ENCODE measurements at places on chromosomes 5 and 9.

DNA sequence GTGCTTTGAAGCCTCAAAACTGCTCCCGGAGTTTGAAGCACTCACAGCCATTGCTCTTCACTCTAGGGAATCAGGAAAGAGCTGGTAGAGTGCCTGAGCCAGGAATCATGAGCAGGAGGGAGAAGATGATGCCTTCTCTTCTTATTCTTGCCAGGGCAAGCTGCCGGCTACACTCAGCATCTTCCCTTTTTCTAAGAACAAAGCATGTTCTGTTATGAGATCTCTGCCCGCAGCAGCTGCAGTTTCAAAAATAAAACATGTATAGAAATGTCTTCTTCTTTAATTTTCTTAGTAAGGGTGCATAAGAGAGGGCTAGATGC lies 57.9 kb upstream of the RICTOR start:
- no peak for DNase-seq
- H3K4me1 ChIP-seq: no peaks in the 10 kb centered on the region
- no peaks in the 10 kb centered on the region for H3K27me3 ChIP-seq
- peaks cover 88% of the 10 kb centered on the region for H3K36me3 ChIP-seq

GRCh38 chr5:6728011-6728794 lies 15.0 kb downstream of the TENT4A start:
- H3K27ac ChIP-seq: no peak overlapping the region
- peaks cover 23% of the 10 kb centered on the region for H3K4me1 ChIP-seq
- H3K36me3 ChIP-seq: peaks cover 8% of the 10 kb centered on the region
- no peaks in the 10 kb centered on the region for H3K27me3 ChIP-seq
- no peak overlapping the region for H3K4me3 ChIP-seq
- DNase-seq: no peak

DNA sequence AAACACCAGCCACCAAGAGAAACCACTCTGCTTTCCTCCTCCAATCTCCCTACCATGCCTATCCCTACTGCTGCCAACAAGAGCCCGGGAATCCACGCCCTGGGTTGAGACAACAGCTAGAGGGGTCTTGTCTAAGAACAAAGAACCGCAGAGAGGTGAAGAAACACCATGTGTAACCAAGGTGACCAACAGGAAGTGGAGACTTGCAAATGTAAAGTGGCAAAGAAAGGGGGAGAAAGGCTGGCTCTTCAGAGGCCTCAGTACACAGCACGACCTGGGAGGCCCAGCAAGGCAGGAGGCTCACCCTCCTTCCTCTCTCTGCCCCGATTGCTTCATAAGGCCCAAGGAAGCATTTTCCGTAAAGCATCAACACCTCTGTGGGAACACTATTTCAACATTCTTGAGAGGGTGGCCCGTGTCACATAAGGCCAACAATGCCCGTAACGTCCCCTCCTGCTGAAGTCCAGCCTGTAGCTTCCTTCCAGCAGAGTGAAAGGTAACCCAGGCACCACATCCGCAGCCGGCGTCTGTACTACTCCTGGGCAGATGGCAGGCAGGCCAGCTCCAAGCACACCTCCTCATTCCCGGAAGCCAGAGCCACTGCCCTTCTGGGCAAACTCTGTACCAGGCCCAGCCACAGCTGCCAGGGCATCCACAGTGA lies 18.3 kb downstream of the CCNJL start:
- H3K4me3 ChIP-seq: no peak overlapping the region
- DNase-seq: no peak
- H3K27ac ChIP-seq: no peak overlapping the region
- H3K27me3 ChIP-seq: no peaks in the 10 kb centered on the region
- H3K4me1 ChIP-seq: no peaks in the 10 kb centered on the region
- H3K36me3 ChIP-seq: no peaks in the 10 kb centered on the region

DNA sequence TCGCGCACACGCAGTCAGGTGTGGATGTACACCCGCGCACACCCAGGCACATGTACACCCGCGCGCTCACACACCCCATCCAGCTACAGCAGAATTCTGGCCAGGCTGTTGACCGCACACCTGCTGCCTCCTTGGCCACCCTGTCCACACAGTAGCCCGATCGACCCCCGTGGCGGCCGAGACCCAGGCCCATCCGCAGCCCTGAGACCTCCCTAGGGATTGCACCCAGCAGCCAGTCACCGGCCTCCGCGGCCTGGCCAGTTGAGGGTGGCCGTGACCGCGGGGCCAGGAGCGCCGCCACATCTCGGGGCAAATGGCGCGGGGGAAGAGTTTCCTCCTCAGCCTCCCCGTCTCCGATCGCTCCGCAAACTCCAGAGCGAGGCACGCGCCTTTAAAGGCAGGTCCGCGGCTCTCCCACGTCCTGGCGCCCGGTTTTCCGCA lies 774 bp upstream of the ADAMTS16 start:
- H3K4me3 ChIP-seq: no peak overlapping the region
- peaks cover 18% of the 10 kb centered on the region for H3K27me3 ChIP-seq
- no peak for DNase-seq
- no peaks in the 10 kb centered on the region for H3K36me3 ChIP-seq

DNA sequence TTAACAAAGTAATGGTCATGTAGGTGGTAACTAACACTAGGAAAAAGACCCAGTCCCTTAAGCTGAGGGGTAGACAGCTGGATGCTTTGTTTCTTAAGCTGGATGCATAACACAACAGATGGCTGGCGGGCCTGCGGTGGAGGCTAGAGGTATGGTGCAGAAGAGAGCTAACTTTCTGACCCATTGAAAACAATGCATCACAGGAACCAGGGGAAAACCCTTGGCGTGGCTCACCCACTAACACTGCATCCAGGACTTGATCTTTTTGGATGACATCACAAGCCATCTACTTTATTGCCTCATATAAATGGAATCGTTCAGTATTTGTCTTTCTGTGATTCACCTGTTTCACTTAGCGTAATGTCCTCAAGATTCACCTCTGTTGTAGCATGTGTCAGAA lies 138.7 kb downstream of the AUH start:
- no peak overlapping the region for H3K27ac ChIP-seq
- H3K36me3 ChIP-seq: no peaks in the 10 kb centered on the region
- DNase-seq: no peak
- H3K4me3 ChIP-seq: no peak overlapping the region
- no peaks in the 10 kb centered on the region for H3K27me3 ChIP-seq

DNA sequence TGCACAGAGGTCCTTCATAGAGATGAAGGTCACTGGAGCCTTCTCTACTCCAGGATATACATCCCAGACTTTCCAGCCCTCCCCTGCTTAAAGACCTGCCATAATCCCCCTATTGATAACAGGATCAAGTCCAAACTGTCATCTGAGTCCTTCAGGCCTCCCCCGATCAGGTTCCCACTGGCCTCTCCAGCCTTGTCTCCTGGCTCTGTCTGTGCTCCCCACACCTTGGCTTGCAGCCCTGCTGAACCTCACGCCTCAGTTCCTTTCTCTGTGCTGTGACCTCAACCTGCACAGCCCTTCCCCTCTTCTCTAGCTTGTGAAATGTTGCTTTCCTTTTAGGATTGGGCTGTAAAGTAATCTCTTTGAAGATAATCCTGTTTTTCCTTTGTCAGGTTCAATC lies 2.5 kb upstream of the HRH2 start:
- no peak for DNase-seq
- H3K27me3 ChIP-seq: no peaks in the 10 kb centered on the region
- H3K4me3 ChIP-seq: no peak overlapping the region
- peaks cover 69% of the 10 kb centered on the region for H3K4me1 ChIP-seq
- no peaks in the 10 kb centered on the region for H3K36me3 ChIP-seq
- H3K27ac ChIP-seq: no peak overlapping the region

GRCh38 chr5:87138091-87138805 lies 129.4 kb upstream of the RASA1 start:
- H3K4me3 ChIP-seq: no peak overlapping the region
- no peaks in the 10 kb centered on the region for H3K27me3 ChIP-seq
- H3K4me1 ChIP-seq: no peaks in the 10 kb centered on the region
- no peaks in the 10 kb centered on the region for H3K36me3 ChIP-seq

DNA sequence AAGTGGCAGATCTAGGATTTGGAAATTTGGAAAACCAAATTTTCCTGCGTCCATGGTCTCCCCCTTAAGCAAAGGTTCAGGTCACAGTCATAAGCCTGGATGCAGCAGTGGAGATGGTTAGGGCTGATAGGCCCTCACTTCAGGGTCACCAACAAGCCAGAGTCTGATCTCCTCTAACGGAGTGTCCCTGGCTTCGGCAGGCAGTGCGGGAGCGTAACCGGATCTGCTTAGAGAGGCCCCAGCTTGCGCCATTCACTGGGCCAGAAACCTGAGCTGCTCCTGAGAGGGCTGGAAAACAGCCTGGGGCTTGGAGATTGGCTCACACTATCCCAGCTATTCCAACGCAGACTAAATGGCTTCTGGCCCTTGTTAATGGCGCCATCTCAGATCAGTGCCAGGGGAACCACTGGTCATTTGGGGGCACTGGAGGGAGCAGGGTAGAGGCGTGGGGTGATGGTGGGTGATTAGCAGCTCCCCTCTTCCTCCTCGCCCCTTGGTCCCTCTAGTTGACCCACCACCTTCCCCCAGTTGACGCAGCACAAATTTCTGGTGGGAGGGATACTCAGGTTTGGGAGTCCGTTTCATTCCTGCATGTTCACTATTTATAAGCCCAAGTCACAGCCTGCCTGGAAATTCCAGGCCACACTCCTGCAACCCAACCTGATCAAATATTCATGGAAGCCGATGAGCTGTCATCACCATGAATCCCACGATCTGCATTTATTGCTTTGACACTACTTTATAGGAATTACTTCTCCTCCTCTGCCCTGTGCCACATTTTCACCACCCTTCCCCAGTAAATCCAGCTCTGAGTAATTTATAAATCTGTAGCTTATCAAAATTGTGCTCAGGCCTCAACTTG lies 134.6 kb upstream of the CPEB4 start:
- no peaks in the 10 kb centered on the region for H3K27me3 ChIP-seq
- no peaks in the 10 kb centered on the region for H3K36me3 ChIP-seq
- DNase-seq: no peak
- H3K4me1 ChIP-seq: no peaks in the 10 kb centered on the region
- no peak overlapping the region for H3K27ac ChIP-seq
- no peak overlapping the region for H3K4me3 ChIP-seq

DNA sequence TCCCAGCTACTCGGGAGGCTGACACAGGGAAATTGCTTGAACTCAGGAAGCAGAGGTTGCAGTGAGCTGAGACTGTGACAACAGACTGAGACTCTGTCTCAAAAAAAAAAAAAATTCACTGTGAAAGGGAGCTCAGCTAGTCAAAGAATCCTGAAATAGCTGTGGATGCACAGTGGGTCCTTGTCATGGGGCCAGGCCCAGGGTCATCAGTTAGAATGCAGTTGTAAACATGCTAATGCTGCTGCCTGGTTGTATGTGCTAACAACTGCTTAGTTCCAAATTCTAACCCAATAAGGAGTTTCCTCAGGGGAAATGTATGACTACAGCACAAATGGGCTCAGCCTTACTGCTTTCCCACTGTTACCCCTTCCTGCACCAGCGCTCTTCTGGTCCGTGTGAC lies 84.0 kb downstream of the PALM2AKAP2 start:
- no peak for DNase-seq
- H3K4me3 ChIP-seq: no peak overlapping the region
- H3K27ac ChIP-seq: no peak overlapping the region
- H3K36me3 ChIP-seq: no peaks in the 10 kb centered on the region
- no peaks in the 10 kb centered on the region for H3K27me3 ChIP-seq

- no peak for DNase-seq
- no peaks in the 10 kb centered on the region for H3K27me3 ChIP-seq
- no peak overlapping the region for H3K4me3 ChIP-seq
- no peaks in the 10 kb centered on the region for H3K36me3 ChIP-seq
Observed at GRCh38 chr5:71700803-71701202, 18.3 kb upstream of the CARTPT start.

GRCh38 chr5:62314213-62314830 lies 8.3 kb downstream of the KIF2A start:
- H3K36me3 ChIP-seq: no peaks in the 10 kb centered on the region
- H3K27me3 ChIP-seq: no peaks in the 10 kb centered on the region
- no peak for DNase-seq
- peaks cover 42% of the 10 kb centered on the region for H3K4me1 ChIP-seq
- no peak overlapping the region for H3K4me3 ChIP-seq

GRCh38 chr9:71814815-71815214 lies 46.5 kb upstream of the CEMIP2 start:
- no peak overlapping the region for H3K27ac ChIP-seq
- H3K4me3 ChIP-seq: no peak overlapping the region
- H3K36me3 ChIP-seq: no peaks in the 10 kb centered on the region
- no peak for DNase-seq
- H3K4me1 ChIP-seq: no peaks in the 10 kb centered on the region

- H3K4me1 ChIP-seq: no peaks in the 10 kb centered on the region
- no peak for DNase-seq
- H3K27ac ChIP-seq: no peak overlapping the region
- no peak overlapping the region for H3K4me3 ChIP-seq
Observed at GRCh38 chr9:133170716-133171115, 7.0 kb upstream of the GBGT1 start.

- H3K4me3 ChIP-seq: no peak overlapping the region
- DNase-seq: no peak
- no peaks in the 10 kb centered on the region for H3K4me1 ChIP-seq
- no peak overlapping the region for H3K27ac ChIP-seq
Observed at GRCh38 chr9:123548741-123549545, 192.9 kb downstream of the CRB2 start.

GRCh38 chr5:131996210-131997025 lies 15.0 kb downstream of the ACSL6 start:
- H3K4me3 ChIP-seq: no peak overlapping the region
- peaks cover 38% of the 10 kb centered on the region for H3K4me1 ChIP-seq
- DNase-seq: no peak

DNA sequence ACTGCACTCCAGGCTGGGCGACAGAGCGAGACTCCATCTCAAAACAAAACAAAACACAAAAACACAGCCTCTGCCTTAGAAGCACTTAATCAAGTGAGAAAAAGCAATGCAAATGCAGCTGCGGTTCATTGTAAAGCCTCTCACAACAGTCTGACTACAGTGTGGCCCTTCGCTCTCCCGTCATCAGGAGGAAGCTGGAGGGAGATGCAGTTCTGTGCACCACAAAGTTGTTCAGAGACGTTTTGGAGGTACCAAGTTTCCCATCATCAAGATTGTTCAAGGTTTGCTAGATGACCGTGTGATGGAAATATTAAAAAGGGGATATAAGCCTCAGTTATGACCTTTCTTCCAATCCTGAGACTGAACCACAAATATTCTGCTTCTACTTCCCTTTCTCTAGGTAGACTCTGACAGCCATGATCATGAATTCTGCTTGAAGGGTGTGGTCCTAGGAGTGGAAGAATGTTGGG lies 40.9 kb downstream of the SEC61B start:
- H3K4me1 ChIP-seq: peaks cover 2% of the 10 kb centered on the region
- DNase-seq: no peak
- H3K27me3 ChIP-seq: no peaks in the 10 kb centered on the region
- H3K27ac ChIP-seq: no peak overlapping the region
- H3K4me3 ChIP-seq: no peak overlapping the region
- no peaks in the 10 kb centered on the region for H3K36me3 ChIP-seq

GRCh38 chr9:122978601-122979000 lies 37.8 kb downstream of the RABGAP1 start:
- DNase-seq: no peak
- no peaks in the 10 kb centered on the region for H3K27me3 ChIP-seq
- no peak overlapping the region for H3K4me3 ChIP-seq
- H3K27ac ChIP-seq: no peak overlapping the region
- H3K4me1 ChIP-seq: no peaks in the 10 kb centered on the region

All from effector memory CD4-positive, alpha-beta T cell (primary cell).